ENCODE measurements at places on chromosomes 5 and 9.
A peak's percentile ranks its signal among the peaks of the same experiment; 100 is the strongest.

DNA sequence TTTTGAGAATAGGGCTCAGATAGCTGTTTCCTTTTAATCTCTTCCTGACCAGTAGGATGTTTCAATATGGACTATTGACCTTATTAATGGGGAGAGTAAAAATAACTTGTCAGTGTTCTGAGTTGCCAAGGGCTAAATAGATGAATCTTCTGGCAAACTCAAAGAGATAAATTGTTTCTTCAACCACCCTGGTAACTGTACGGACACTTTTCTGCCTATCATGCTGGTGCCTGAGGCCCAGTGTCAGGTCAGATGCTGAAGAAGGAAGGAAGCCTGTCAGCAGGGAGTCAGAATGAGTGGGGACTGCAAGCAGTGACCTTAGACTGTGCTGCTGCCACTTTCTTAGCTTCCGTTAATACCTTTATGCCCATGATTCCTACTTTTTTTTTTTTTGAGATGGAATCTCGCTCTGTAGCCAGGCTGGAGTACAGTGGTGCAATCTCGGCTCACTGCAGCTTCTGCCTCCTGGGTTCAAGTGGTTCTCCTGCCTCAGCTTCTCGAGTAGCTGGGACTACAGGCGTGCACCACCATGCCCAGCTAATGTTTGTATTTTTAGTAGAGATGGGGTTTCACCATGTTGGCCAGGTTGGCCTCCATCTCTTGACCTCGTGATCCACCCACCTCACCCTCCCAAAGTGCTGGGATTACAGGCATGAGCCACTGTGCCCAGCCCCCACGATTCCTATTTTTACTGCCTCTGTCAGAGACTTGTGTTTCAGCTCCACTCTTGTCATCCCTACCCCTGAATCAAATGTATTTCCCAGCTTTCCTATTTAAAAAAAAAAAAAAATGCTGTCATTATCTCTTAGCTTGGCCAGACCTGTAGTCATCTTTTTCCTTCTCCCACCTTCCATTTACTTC is 33.7 kb downstream of the TGFBR1 start:
- no peak for DNase-seq

DNA sequence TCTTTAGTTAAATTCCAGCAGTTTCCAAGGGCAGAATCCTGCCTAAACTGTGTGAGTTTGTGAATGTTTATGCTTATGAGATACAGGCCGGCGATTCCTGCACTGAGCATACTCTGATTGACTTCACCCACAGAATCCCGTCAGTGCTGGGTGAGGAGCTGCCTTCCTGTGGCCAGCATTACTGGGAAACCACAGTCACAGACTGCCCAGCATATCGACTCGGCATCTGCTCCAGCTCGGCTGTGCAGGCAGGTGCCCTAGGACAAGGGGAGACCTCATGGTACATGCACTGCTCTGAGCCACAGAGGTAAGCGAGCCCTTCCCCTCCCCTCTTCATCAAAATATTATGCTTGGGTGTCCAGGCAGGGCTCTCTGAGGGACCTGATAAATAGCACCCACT is 103.7 kb downstream of the CMYA5 start:
- DNase-seq, result no peak

- DNase-seq, result no peak
Measured at GRCh38 chr9:116501871-116502270, 185.2 kb upstream of the TRIM32 start.

DNA sequence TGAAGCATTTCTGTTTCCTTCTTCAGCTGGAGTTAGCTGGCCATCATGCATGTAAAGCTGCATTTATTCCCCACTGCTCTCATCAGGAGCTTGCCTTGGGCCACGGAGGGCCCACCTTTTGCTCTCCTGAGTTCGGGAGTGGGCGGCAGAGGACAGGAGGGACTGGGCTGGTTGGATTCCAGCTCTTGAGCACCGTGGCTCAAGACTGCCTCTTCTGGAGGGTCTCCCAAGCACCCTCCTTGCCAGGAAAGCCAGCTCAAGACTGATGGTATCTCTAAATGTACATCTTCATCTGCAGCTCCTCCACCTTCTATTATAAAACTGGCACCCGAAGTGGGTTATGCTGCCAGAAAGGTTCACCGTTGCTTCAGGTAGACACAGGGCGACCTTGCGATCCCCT is 399.6 kb upstream of the IRX1 start:
- DNase-seq, result no peak

DNA sequence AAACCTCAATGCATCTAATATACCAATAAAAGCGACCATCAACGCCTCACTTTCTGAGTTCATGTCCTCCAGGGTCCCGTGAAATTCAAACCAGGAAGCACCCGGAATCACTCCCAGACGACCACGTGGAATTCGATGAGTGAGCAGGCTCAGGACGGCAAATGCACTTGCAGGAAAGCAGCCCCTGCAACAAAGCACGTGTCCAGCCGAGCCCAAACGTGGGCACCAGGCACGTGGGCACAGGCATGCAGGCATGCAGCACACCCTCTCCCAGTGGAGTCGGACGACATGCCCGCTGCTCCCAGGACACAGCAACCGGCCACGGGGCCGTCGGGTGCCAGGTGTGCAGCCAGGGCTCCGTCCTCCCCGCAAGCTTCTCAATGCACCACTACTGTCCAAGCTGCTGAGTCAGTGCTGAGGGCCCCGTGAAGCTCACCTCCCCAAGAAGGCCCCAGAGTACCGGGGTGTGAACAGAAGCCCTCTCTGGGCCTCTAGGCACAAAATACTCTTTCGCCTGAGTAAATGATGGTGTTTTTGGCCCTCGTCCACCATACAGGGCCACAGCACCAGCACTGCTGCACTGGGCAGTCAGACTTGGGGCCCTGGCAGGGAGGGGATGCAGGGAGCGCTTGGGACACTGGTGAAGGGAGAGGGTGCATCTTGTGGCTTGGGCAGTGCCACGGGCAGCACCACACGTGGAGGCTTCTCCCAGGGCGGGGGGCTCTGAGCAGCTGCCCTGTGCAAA is 87.6 kb downstream of the VAV2 start:
- DNase-seq, result no peak

GRCh38 chr5:177553671-177554429 is 513 bp downstream of the FAM193B start:
- DNase-seq, result no peak

DNA sequence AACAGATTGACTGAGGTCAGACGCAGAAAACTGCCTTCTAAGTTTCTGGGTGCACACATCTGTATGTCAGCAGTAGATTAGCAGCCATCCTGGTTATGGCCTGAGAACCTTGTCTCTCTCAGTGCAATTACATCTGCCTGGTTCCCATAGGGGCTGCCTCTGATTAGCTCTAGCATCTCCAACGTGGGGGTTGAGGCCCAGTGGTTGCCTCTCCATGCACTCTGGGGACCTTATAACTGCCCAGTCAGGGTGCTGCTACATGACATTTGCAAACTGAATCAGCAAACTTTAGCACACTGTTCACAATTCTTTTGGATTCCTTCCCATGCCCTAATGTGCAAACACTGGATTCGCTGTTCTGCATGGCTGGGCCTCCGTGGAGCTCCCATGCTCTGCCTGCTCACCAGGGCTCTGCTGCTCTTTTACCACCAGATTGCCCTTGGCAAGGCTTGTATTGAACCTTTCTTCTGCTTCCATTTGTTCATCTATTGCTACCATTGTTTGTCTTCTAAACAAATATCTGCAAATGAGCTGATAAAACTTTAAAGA is 36.2 kb downstream of the SNX18 start:
- DNase-seq, result peak; percentile 93

- no peak for DNase-seq
Measured at GRCh38 chr9:14356351-14357265, 42.7 kb upstream of the NFIB start.

DNA sequence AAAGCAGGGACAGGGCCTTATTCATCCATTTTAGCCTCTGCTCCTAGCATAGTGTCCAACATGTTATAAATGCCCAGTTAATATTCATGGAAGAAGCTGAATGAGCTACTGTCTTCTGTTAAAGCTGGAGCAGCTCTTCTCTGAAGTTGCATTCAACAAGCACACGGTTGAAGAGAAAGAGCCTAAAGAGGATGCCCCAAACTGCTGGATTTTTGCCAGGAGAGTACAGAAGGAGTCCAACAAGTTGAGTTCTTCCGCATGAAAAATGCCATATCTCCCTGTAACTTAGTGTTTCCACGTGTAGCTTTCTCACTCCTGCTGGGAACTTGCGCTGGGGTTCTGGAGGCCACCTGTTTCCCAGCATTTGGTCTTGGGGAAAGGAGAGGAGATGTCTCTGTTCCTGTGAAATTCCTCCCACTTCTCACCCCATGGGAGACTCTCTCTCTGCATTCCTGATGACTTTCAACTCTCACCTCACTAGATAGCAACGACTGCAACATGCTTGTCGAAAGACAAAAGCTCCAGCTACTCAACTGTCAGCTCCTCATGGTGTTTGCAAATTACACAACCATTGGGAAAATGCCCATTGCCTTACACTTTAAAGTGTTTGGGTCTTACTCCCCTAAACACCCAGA is 122.8 kb downstream of the KIF4B start:
- no peak for DNase-seq

GRCh38 chr5:133081703-133082102 is 29.9 kb downstream of the HSPA4 start:
- no peak for DNase-seq

DNA sequence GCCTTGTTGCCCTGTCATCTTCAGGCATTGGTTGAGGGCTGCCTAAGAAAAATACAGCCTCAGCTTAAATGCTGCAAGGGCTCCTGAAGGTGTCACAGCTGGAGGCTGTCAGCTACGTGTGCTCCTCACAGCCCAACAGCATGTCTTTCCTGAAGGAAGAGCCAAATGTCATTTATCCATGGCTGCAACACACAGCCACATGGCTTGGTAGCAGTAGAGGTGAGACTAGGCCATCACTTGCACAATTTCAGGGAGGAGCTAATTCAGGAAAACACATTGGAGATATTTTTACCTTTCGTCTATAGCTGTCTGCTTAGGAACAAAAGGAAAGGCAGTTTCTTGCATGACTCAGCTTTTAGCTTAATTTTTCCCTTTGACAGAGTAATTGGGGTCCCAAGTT is 260.7 kb downstream of the SYK start:
- DNase-seq, result no peak

DNA sequence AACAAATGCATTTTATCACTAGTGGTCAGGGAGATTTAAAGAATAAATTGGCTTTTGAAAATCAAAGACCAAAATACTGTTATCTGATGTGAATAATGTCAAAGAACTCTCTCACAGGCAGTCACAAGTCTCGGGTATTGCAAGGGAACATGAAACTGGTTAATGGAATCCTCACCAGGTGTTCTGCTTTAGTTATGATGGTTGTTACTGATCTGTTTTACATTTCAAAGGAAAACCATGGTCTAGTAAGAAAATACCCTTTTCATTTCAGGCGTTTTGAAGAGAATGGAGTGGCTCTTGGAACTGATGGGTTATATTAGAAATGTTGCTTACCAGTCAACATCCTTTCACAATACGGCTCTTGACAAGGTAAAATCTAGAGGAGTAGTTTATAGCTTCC is 43.4 kb downstream of the HACD4 start:
- no peak for DNase-seq

GRCh38 chr5:137605411-137605810 is 106.3 kb upstream of the SPOCK1 start:
- DNase-seq, result peak; percentile 41

DNA sequence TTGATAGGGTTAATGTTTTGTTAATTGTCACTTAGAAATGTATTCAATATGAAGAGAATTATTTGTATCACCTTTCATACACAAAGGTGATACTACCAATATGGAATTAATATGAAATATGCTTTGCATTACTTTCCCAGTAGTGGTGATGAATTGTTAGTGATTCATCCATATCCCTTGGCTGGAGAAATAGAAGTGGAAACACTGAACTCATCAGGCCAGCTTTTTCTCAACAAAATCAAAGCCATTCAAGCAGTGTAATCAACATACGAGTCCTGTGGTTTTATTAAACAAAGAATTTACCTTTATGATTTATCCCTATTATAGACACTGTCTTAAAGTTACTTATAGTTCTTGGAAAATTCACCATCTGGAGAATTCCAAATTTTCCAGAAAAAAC is 264.0 kb upstream of the MEF2C start:
- no peak for DNase-seq

GRCh38 chr5:78896132-78896531 is 89.0 kb downstream of the ARSB start:
- DNase-seq, result no peak

GRCh38 chr5:124421584-124421983 is 324.9 kb downstream of the ZNF608 start:
- no peak for DNase-seq

GRCh38 chr9:126482361-126483044 is 131.2 kb upstream of the LMX1B start:
- peak; percentile 78 for DNase-seq

GRCh38 chr5:139243425-139243970 is 45.3 kb upstream of the SIL1 start:
- DNase-seq, result no peak

DNA sequence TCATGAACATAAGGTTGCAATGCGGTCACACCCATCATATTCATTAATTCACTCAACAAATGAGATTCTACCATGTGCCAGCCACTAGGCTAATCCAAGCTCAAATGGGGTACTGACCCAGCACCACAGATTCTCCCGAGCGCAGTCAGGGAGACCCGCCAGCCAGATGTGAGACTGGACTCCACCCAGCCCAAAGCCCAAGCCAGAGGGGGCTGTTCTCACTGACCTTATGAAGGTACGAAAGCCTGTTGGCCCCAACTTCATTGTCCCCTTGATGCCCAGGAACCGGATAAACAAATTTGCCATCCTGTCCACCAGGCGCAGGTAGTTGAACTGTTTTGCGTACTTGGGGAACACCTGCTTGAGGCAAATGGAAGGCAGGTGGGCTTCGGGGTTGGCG is 218.8 kb downstream of the DAB2IP start:
- DNase-seq, result no peak

DNA sequence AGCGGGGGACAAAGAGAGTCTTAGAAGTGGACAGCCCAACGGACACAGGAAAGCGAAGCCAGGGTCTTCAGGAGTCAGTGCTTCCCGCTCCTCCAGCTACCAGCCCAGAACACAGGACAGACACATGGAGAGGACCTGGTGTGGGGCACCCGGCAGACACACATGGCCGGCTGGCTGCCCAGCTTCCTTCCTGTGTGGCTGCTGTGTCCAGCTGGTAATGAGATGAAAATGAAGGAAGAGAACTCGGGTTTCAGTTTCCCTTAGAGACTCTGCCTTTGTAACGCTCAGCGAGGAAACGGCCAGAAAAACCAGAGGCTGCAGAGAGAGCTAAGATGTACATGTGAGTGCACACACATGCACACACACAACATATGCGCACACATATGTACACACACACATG is 87.5 kb downstream of the SECISBP2 start:
- no peak for DNase-seq

- no peak for DNase-seq
Measured at GRCh38 chr5:73691302-73692080, 65.5 kb downstream of the ARHGEF28 start.

GRCh38 chr9:7656636-7657035 is 142.9 kb downstream of the DMAC1 start:
- peak; percentile 39 for DNase-seq

GRCh38 chr5:3392306-3392939 is 203.2 kb upstream of the IRX1 start:
- no peak for DNase-seq

DNA sequence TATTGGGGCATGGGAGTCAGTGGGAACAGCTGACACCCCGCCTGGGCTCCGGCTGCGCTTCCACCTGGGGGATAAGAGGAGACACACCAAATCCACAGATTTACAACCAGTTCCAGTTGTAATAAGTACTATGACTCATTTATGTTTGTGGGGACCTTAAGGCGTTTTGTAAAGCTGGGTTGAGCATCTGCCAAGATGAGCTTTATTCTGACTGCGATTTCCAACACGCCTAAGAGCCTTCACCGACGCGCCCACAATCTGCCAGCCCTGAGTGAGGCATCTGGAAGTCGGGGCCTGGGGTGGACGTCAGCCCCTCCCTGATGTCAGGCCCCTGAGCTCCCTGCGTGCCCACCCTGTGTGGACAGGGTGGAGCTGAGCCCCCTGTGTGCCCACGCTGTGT is 14.3 kb upstream of the LHX3 start:
- no peak for DNase-seq

Data from putamen (tissue), 1 donor.